ENCODE measurements at places on chromosomes 12 and 14. TPM values are rescaled to one million over a fixed set of nuclear protein-coding genes. Genes with fewer than 3 reads are reported as not detected.

- no peaks in the 10 kb centered on the region for H3K36me3 ChIP-seq
- DNase-seq: no peak
- H3K4me3 ChIP-seq: no peak overlapping the region
- no peak overlapping the region for H3K27ac ChIP-seq
- no peaks in the 10 kb centered on the region for H3K27me3 ChIP-seq
Measured at GRCh38 chr14:75946785-75947184, 35.0 kb downstream of the TGFB3 start.

GRCh38 chr14:25237845-25238244 is 187.9 kb upstream of the STXBP6 start:
- no peak overlapping the region for H3K4me3 ChIP-seq
- no peaks in the 10 kb centered on the region for H3K36me3 ChIP-seq
- no peaks in the 10 kb centered on the region for H3K4me1 ChIP-seq
- DNase-seq: peak; percentile 29
- no peaks in the 10 kb centered on the region for H3K27me3 ChIP-seq
- no peak overlapping the region for H3K27ac ChIP-seq

- no peaks in the 10 kb centered on the region for H3K4me1 ChIP-seq
- no peaks in the 10 kb centered on the region for H3K27me3 ChIP-seq
- no peak overlapping the region for H3K27ac ChIP-seq
- H3K36me3 ChIP-seq: no peaks in the 10 kb centered on the region
- no peak overlapping the region for H3K4me3 ChIP-seq
- DNase-seq: no peak
Measured at GRCh38 chr14:92525322-92526095, 11.9 kb downstream of the RIN3 start.

MEG3 gene
- total RNA-seq: not detected

DNA sequence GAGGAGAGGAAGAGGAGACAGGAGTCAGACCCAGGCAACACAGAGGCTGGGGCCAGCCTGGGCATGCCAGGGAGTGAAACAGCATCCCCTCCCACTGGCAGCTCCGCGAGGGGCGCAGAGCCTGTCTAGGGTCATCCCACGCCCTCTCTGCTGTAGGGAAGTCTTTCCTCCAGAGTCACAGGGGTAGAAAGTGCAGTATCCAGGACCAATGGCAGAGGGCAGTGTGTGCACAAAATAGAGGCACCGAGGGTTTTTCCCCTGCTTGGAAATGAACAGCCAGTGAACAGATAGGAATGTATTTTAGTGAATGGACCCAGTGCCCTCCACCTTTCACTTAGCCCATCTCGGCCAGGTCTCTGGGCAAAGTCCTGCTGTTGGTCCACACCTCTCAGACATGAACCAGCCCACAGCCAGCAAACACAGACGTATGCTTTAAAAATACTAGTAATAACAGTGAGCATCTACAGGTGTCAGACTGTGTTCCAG is 9.4 kb upstream of the KRT74 start:
- no peaks in the 10 kb centered on the region for H3K36me3 ChIP-seq
- H3K27me3 ChIP-seq: no peaks in the 10 kb centered on the region
- H3K4me1 ChIP-seq: peaks cover 11% of the 10 kb centered on the region
- H3K4me3 ChIP-seq: no peak overlapping the region
- no peak overlapping the region for H3K27ac ChIP-seq
- peak; percentile 60 for DNase-seq

GLI1 gene
- total RNA-seq: 0.48 TPM

TPCN1 gene
- 55.9 TPM for total RNA-seq

GRCh38 chr14:36226164-36226563 is 49.6 kb upstream of the PTCSC3 start:
- no peak for DNase-seq
- no peak overlapping the region for H3K27ac ChIP-seq
- H3K36me3 ChIP-seq: no peaks in the 10 kb centered on the region
- H3K27me3 ChIP-seq: no peaks in the 10 kb centered on the region
